ENCODE measurements at places on chromosomes 1 and 21.

DNA sequence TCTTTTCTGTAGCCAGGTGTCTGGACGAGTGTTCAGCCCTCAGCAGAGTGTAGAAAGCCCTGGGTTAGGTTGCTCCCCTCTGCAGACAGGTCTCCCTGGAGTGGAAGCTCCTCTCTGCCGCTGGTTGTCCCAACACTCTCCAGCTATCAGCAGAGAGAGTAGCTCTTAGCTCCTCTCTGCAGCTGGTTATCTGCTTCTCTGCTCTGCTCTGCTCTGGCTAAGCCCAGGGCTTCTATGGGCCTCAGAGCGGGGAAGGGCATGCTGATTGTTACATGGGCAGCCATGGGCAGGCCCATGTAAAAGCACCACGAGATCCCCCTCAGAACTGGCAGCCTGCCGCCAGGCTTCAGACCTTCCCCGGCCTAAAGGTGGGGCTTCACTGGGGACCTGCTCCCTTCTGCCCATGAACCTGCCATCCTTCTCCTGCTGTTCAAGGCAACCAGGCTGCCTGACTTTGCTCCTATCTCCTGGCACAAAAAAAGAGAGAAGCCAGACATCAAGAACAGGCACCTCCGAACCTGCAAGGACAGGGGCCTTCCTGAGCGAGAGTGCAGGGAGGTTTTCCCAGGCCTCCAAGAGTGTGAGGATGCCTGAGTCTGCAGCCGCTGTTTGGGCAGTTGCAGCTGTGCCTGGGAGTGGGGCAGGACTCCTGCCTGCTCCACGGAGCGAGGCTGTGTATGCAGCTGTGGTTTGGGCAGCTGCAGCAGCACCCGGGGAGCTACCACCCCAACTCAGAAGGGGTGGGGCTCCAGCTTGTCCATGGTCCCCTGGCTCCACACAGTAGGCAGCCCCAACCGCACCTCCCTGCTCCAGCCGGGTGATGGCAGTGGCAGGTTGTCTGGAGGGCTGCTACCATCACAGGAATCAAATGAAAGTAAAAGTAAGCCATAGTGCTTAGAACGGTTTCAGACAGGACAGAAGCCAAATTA, 973.7 kb downstream of the LTN1 start:
- DNase-seq = no peak

DNA sequence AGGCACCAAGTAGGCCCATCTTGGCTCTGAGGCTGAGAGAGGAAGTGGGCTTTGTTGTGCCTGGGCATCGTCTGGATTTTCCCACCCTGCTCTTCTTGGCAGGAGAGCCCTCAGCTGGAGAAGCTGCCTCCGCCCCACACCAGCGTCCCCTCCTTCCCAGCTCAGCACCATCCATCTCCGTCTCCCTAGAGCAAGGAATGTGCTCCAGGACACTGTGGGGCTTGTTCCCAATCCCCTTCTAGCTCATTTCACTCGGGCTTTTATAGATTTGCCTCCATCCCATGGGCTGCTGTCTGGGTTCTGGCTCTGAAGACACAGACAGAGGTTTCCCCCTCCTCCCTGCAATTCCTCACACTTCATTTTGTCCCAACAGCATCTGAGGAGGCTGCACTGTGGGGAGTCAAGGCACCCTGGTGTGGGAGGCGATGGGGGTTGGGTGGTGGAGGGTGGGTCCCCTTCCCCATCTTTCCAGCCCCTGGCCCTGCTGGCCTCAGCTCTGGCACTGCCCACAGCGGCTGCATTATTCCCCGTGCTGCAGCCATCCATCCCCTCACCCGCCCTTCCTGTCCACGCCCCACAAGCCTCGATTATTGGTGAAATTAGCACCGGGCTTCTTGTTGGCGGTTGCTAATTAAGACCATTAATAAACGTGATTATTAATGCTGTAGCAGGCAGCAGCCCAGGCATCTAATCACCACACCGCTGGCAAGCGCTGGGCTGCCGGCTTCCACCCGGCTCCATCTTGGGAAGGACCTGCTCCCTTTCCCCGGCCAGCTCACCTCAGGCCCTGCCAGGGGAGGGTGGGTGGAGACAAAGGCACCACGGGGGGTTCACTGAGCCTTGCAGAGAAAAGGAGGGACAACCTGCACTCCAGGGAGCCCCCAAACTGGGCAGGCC, 21.7 kb downstream of the RHBG start:
- DNase-seq = no peak

GRCh38 chr1:18005238-18005637, 102.4 kb upstream of the IGSF21 start:
- DNase-seq = no peak

DNA sequence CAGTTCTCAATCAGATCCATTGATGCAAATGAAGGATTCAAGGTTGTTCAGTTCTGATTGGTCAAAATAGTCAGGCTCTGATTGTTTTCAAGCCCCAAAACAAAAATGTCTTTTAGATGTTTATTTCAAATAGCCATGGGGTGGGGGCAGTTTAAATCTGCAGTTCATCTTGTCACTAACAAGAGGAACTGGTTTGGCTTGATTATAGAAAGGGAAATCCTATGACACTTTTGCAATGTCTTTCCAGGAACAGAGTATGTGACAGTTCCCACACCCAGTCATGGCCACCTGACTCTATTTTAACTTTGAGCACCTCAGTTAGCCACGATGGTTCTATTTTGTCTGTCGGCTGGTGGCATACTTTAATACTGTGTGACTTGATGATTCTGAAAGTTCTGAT, 1544.1 kb downstream of the PLA2G4A start:
- no peak for DNase-seq
